ENCODE measurements at places on chromosomes 6 and 20.

DNA sequence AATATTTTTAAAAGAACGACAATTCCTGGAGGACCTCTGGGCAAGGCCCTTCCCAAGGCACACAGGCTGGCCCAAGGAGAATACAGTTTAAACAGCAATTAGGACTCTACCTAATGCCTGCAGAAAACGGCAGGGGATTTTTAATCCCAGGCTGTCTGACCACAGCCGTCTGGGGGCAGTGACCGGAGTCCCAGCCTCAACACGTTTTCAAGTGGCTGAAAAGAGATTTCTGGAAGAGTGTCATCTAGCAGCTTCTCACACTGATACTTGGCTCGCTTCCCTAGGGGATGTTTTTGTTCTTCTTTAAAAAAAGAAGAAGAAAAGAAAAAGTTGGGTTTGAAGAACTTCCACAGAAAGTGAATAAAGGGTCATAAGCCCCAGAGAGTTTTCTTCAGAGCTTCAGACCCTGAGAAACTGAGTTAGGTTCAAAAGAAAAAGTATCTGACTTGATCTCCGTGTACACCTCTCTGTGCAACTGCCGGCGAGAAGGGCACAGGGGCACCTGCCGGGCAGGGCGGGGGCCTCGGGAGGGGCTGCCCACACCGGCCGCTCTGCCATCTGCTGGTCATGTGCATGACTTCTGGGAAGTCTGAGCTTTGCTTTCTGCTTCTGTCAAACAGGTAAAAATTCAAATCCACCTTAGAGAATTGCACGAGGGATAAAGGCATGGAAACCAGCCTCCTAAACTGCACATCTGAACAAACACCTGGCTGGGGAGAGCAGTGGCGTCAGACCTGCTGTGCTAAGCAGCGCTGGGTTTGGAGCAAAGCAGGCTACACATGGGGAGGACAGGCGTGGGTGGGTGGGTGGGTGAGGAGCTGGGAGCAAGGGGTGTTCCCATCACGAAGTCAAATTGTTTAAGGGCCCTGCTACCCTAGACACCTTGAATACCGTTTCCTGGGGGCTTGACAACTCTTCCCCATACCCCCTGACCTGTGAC is 33.0 kb downstream of the RRBP1 start:
- no peak for DNase-seq

DNA sequence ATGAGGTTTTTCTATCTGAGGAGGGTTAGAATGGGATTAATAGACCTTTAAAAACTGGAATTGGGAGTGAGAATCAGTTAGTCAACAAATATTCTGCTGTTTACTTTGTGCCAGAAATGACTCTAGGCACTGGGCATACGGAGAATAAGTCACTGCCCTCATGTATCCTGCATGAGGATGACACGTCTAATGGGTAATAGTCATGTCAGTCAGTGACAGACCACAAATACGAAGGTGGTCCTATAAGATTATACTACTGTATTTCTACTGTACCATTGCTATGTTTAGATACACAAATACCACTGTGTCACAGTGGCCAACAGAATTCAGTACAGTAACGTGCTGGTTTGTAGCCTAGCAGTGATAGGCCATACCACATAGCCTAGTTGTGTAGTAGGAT is 30.7 kb downstream of the ZFAND3 start:
- DNase-seq, result no peak

DNA sequence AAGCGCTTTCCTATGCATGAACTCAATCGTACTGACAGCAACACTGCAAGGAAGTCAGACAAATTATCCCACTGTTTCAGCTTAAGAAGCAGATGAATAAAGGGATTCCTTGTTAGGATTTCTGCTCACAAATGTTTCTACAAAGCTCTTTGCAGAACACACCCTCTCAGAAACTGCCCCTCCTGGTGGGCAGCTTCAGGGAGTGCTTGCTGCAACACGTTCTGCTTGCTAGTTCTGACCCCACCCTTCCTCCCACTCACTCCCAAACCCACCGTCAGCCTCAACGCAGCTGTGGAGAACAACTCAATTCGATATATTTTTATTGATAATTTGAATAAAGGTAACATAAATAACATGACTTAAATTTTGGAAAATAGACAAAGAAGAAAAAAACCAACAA is 250.8 kb upstream of the PRDM1 start:
- no peak for DNase-seq

DNA sequence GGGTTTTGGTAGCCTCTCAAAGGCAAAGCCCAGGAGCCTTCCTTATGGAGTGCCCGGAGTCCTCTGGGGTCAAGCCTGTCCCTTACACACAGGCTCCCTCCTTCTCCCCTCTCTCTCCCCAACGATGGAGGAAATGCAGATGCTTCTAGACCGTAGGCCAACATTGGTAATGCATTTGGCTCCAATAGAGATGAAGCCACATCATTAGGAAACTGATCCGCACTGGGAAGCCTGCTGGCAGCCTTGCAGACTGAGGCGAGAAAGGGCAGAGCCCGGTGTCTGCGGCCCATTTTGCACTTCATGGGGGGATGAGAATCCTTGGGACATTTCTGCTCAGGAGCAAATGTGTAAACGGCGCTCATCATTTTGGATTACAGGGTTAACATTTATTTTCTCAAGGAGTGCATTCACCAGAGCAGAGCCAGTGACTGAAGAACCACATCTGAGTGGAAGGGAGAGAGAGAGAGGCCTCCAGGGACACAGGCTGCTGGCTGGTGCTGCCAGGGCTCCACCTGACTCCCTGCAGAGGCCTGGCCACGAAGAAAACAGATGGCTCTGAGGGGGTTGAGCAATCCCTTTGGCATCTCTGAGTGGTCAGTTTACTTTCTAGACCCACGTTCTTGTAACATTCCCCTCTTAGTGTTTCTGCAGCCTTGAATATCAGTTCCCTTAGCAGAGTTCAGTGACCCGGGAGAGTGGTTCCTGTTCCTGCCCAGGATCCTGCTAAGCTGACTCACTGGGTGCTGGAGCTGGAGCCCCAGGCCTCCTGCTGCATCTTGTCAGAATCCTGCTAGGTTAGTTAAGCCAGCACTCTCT is 4.4 kb upstream of the CST3 start:
- DNase-seq, result no peak

- no peak for DNase-seq
Measured at GRCh38 chr6:33868141-33868540, 64.3 kb upstream of the MLN start.

- no peak for DNase-seq
Measured at GRCh38 chr6:41502917-41503671, 43.1 kb upstream of the FOXP4 start.

DNA sequence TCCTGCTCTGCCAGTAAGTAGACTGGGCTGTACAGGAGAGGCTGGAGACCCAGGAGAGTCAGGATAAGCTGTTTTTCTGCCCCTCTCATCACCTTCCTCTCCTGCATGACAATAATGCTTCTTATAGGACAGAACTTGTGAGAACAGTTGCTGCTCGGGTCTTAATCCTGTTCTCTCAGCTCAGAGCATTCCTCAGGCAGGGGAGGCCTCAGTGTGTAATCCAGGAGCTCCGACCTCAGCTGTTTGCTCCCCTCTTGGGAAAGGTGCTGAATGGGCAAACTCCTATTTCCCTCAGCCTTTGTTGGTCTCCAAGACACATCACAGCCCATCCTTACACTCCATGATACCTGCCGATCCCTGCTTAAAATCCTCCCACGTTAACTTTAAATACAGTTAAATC is 134.9 kb upstream of the LRFN2 start:
- DNase-seq, result no peak

DNA sequence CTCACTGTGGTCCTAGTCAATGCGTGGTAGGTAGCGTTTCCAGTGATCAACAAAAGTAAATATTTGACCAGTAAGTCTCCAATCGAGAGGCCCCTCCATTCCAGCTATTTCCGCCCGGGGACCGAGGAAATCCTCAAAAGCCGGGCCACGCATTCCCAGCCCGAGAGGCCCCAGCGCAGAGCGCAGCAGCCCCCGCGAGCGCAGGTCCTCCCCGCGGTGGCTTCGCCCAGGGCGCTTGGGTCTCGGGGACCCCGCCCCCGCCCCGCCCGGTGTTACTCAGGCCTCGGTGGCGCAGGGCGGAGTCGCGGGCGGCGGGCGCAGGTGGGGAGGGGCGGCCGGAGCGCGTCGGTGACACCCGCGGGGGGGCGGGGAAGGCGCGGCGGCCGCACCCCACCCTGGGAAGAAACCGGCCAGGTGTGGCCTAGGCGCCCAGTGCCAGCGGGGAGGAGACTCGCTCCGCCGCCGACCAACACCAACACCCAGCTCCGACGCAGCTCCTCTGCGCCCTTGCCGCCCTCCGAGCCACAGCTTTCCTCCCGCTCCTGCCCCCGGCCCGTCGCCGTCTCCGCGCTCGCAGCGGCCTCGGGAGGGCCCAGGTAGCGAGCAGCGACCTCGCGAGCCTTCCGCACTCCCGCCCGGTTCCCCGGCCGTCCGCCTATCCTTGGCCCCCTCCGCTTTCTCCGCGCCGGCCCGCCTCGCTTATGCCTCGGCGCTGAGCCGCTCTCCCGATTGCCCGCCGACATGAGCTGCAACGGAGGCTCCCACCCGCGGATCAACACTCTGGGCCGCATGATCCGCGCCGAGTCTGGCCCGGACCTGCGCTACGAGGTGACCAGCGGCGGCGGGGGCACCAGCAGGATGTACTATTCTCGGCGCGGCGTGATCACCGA is at the start of gene DSP:
DSP (plus strand) TSS at position 497 of the 890 bp plus-strand sequence; CDS start at position 742, 245 bp downstream.
- no peak for DNase-seq

GRCh38 chr6:167677422-167677789 is 149.3 kb upstream of the AFDN start:
- DNase-seq, result no peak

DNA sequence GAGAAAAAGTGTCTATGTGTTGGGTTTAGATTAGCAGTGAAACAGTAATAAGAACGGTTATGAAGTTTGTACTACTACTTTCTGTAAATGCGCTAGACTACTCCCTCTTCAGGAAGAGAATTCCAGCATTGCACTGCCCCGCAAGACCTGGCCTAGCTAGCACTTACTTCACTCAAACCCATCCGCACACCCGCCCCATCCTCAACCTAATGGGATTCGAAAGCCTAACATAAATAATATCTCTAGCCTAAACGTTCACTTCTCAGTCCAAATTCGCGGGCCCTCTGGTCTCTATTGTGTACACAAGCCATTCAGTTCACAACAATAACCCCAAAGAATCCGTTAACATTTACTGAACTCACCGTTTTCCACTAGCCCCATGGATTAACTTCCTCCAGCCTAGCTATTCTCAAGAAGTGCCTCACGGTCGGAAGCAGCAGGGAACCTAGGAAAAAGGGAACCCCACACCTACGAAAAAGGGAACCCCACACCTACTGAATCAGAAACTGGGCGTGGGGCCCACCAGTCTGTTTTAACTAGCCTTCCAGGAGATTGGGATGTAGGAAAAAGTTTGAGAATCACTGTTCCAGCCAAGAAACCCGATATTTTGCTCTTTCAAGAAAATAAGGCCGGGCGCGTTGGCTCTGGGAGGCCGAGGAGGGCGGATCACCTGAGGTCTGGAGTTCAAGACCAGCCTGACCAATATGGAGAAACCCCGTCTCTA is 45.4 kb upstream of the BTN3A2 start:
- DNase-seq, result no peak

GRCh38 chr20:37276494-37277252 is 12.8 kb upstream of the MANBAL start:
- no peak for DNase-seq

DNA sequence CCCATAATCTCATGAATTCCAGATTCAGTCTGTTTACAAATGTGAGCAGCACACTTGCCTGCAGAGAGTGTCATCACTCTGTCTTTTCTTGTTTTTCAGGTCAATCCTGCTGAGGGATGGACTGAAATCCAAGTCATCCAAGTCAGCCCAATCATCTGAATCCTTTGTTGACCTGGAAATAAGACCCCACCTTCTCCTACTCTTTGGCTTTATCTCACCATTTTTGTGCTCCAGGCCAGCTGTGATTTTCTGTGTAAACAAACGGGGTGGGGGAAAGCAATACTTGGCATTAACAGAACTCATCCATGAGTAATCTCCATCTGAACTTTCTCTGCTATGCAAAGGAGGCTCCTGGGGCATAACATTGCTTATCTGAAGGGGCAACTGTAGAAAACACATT is 16.9 kb upstream of the GSTA4 start:
- DNase-seq, result no peak

GRCh38 chr6:80638213-80639055 is 532.0 kb downstream of the BCKDHB start:
- DNase-seq, result no peak

GRCh38 chr20:48750941-48751635 is 76.7 kb downstream of the PREX1 start:
- DNase-seq, result no peak

DNA sequence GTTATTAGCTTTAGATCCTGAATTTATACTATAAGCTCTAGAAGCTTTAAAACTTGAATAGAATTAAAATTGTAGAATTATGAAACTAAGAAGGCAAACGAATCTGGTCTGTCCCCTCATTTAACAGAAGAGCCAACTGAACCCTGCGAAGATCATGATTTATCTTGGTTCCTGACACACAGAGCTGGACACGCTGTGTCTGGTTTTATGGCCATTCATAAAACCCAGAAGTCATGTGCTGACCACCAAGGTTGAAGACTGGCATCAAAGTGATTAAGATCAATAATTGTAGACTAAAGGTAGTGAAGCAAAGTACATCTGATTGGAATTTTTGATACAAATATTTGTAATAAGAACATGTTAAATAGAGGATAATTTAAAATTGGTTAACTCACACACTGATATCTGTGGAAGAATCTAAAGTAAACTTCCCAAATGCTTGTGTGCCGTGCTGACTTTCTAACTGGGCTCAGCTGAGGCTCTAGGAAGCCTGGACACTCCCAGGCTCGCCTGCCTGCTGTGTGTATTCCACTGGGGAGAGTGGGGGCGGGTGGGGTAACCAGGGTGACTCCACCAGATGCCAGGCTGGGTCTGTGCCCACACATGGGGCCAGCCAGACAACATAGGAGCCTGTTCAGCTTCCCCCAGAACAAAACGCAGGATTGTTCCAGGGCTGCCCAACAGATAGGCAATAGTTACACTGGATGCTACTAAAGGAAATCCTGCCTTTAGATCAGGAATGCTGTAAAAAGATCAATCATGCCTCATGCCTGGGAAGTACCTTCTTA is 42.1 kb upstream of the SLC22A3 start:
- no peak for DNase-seq

- no peak for DNase-seq
Measured at GRCh38 chr6:147909640-147910039, 401.1 kb downstream of the SAMD5 start.

DNA sequence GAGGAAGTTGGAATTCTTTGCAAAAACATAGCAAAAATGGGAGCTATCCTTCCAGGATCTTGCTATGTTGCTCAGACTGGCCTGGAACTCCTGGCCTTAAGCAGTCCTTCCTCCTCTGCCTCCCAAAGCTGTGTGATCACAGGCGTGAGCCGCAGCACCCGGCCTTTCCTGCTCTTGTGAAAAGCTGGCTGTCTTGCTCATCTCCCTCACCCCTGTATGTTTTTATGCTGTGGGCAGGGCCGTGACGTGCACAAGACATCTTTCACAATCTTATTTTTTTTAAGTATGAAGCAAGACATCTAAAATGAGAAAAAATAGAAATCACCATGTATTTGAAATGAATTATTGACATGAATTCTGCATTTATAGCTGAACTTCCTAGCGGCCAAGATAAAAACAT is 110.4 kb downstream of the SAMD5 start:
- DNase-seq, result no peak

Data from activated CD4-positive, CD25-positive, alpha-beta regulatory T cell (primary cell).